SK-N-SH (cell line): ENCODE measurements at places on chromosomes 1 and 21. TPM values are rescaled to one million over a fixed set of nuclear protein-coding genes. Genes with fewer than 3 reads are reported as not detected.

Gene CAMK1G
- 15.1 and 18.5 TPM in 2 replicates for polyA plus RNA-seq

Gene DIPK1A
- polyA plus RNA-seq, result 3.4 and 4.0 TPM in 2 replicates

Gene SLAMF9
- polyA plus RNA-seq, result 0.12 and 0.19 TPM in 2 replicates

Gene NBPF4
- polyA plus RNA-seq, result not detected in 2 replicates

Gene SLC30A10
- 0.02 TPM in 2 replicates for polyA plus RNA-seq

DNA sequence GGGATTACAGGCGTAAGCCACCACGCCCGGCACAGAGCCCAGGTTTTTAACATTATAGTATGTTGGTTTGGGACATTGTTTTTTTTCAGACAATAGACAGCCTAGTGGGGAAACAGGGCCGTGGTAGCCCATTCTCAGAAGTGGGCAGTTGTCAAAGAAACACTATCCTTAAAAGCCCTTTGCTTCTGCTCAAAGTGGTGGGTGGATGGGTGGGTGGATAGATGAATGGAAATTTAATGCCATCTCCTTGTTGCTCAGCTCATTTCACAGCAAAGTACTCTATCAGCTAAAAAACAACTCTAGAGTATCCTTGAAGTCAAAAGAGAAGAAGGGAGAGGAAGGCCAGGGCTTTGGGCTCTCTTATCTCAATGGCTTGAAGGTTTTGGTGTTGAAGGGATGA is 137.8 kb downstream of the RRAGC start:
- DNase-seq, result no peak

- DNase-seq, result no peak
These were observed 530.3 kb downstream of the MATN1 start for GRCh38 chr1:30192969-30193630.

DNA sequence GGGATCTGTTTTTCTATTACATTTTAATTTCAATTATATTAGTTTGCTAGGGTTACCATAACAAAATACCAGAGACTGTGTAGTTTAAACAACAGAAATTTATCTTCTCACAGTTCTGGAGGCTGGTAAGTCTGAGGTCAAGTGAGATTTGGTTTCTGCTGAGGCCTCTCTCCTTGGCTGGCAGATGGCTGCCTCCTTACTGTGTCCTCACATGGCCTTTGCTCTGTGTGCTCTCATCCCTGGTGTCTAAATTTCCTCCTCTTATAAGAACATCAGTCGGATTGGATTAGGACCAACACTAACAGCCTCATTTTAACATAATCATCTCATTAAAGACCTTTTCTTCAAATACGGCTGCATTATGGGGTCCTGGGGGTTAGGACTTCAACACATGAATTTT is 195.2 kb upstream of the CHODL start:
- no peak for DNase-seq

DNA sequence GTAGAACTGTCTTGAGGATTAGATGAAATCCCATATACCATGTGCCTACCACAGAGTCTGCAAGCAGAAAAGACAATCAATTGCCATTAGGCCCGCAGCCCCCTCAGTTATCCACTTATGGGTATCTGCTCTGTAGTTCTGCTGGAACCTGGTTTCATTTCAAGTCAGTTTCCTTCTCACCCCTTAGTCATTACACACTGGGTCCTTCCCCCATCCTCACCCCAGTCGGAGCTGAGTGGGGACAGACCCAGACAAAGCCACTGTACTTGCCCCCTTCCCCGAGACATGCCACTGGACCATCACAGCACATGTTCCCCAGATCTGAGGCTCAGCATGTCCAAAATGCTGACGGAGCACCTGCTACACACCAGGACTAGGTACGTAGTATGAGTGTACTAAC is 21.2 kb downstream of the PGLYRP3 start:
- no peak for DNase-seq

- DNase-seq, result no peak
These were observed 128.8 kb downstream of the MACF1 start for GRCh38 chr1:39333296-39333695.

- no peak for DNase-seq
These were observed 844.3 kb downstream of the KCNT2 start for GRCh38 chr1:195763907-195764374.

GRCh38 chr1:61452176-61453035 is 272.5 kb downstream of the TM2D1 start:
- DNase-seq, result no peak

GRCh38 chr1:7857985-7858384 is 5.1 kb upstream of the UTS2 start:
- DNase-seq, result no peak

GRCh38 chr1:175673371-175674150 is 69.8 kb downstream of the TNR start:
- DNase-seq, result no peak
